ENCODE measurements at places on chromosomes 11 and 22. TPM values are rescaled to one million over a fixed set of nuclear protein-coding genes. Genes with fewer than 3 reads are reported as not detected.

Gene CHRNA10
- total RNA-seq, result 0.67 TPM

Gene MS4A6A
- total RNA-seq, result 18.4 TPM

Gene SCO2
- 0.73 TPM for total RNA-seq

Gene CHRM1
- not detected for total RNA-seq

Gene JAML
- total RNA-seq, result 5.1 TPM

Gene CNGA4
- 1.3 TPM for total RNA-seq

Gene MRGPRX3
- not detected for total RNA-seq

Gene C22orf23
- total RNA-seq, result 1.7 TPM

Gene KDM4D
- 1.0 TPM for total RNA-seq

Gene MS4A8
- 3.3 TPM for total RNA-seq

Gene ART1
- not detected for total RNA-seq

Gene GUCY1A2
- total RNA-seq, result 3.5 TPM

GRCh38 chr11:34464591-34465051 is 25.9 kb downstream of the CAT start:
- no peak for DNase-seq

DNA sequence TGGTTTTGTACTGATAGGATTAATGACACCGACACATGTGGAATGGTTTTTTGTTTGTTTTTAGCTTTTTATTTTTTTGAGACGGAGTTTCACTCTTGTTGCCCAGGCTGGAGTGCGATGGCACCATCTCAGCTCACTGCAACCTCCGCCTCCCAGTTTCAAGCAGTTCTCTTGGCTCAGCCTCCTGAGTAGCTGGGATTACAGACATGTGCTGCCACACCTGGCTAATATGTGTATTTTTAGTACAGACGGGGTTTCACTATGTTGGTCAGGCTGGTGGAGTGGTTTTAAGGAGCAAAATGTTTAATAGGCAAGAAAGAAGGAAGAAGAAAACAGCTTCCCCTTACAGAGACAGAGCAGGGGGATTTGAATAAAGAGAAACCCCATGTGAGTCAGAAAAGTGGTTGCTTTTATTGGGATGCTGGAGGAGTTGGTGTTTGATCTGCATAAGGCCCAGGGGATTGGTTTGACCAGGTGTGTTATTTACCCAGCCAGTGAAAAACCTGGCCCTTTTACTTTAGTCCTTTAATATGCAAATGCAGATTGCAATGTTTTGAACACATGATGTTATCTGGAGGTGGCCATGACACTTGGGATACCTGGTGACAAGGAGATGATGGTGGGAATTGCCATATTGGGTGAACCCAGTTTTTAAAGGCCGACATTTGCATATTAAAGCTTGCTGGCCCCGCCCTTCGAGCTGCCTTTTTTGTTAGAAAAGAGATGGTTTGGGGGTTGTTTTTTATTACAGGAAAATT is 24.3 kb downstream of the SUSD2 start:
- no peak for DNase-seq

GRCh38 chr11:24413391-24413790 is 83.5 kb upstream of the LUZP2 start:
- no peak for DNase-seq

DNA sequence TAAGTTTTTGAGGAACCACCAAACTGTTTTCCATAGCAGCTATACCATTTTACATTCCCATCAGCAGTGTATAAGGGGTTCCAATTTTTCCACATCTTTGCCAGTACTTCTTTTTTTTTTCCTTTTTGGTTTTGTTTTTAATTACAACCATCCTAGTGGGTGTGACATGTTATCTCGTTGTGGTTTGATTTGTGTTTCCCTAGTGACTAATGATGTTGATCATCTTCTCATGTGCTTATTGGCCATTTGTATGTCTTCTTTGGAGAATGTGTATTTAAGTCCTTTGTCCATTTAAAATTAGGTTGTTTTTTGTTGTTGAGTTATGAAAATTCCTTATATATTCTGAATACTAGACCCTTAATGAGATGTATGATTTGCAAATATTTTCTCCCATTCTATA is 59.3 kb downstream of the STIM1 start:
- DNase-seq, result no peak

- DNase-seq, result no peak
Observed at GRCh38 chr11:123187248-123187647, 7.8 kb downstream of the CLMP start.

GRCh38 chr11:1411301-1411700 is 21.6 kb downstream of the BRSK2 start:
- no peak for DNase-seq

- no peak for DNase-seq
Observed at GRCh38 chr11:58965246-58965985, 26.1 kb downstream of the GLYATL1 start.

DNA sequence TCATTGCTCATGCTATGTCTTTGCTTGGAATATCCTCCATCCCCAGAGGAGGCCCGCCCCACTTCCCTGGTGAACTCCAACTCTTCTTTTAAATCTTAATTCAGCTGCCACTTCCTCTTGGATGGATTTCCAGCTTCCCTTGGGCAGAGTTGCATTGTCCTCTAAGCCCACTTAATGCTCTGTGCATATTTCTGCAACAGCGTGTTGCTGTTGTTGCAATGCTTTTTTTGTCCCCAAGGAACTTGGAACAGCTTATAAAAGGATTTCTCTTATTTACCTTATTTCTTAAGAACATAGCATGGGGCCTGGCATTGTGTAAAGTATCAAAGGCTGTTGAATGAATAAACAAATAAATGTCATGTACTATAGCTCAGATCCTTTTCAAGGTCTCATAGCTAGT is 507.4 kb downstream of the METTL15 start:
- DNase-seq, result no peak

- no peak for DNase-seq
Observed at GRCh38 chr11:26867286-26867685, 126.6 kb upstream of the FIBIN start.

GRCh38 chr11:120307476-120307875 is 17.6 kb upstream of the TLCD5 start:
- no peak for DNase-seq

DNA sequence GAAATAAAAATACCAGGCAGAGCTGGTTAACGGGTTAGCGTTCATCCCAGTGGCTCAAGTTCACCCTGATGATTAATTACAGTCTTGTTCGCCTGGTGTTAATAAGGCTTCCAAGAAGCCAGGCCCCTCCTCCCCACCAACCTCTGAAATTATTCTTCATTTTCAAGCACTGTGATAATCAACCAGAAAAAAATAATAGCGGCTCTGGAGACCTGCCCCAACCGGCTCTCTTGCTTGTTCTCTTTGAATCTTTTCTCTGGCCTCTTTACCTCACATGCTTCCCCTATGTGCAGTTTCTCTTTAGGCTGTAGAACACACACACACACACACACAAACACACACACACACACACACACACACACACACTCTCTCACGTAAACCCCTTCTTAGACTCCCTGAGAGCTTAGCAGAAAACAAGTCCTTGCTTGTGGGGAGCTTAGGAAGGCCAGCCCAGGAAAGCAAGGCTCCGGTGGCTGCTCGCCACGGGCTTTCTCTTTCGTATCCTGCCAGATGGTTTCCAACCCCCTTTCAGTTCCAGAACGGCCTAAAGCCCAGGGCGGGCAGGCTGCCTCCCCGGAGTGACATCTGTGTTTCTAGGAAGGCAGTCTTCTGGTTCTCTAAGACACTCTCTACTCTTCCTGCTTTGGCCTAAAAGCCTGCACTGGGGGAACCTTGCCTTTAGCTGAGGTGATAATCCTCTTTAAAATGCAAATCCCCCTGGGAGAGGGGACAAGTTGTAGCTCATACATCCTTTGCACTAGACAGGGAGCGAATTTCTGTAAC is 106.4 kb upstream of the SESN3 start:
- DNase-seq, result peak; percentile 76

DNA sequence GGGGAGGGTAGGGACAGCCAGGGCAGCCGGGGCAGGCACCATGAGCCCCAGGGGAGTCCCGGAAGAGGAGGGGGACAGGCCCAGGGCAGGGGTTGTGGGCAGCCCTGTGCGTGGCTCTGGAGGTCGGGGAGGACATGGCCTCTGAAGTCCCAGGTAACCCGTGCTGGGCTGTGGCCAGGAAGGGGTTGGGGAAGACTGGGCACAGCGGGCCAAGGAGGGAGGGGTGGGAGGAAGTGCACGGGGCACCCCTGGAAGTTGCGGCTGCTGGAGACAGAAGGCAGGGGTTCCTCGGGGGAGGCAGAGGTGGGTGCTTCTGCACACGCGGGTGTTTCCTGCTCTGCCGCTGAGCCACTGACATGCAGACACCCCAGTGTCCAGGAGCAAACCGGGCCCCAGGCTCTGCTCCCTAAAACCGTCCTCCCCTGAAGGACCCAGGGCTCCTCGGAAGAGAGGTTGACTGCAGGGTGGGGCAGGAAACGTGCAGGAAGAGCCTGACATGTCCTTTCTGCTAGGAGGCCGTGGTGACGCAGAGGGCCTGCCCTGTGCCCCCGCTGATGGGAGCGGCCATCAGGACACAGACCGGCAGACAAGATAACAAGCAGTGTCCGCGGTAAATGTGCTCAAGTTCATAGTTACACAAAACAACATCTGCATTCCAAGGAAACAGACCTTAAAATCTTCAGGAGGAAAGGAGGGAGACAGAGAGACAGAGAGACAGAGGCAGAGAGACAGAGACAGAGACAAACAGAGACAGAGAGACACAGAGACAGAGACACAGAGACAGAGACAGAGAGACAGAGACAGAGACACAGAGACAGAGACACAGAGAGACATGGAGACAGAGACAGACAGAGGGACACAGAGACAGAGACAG is 5.7 kb downstream of the TNNI2 start:
- DNase-seq, result no peak

DNA sequence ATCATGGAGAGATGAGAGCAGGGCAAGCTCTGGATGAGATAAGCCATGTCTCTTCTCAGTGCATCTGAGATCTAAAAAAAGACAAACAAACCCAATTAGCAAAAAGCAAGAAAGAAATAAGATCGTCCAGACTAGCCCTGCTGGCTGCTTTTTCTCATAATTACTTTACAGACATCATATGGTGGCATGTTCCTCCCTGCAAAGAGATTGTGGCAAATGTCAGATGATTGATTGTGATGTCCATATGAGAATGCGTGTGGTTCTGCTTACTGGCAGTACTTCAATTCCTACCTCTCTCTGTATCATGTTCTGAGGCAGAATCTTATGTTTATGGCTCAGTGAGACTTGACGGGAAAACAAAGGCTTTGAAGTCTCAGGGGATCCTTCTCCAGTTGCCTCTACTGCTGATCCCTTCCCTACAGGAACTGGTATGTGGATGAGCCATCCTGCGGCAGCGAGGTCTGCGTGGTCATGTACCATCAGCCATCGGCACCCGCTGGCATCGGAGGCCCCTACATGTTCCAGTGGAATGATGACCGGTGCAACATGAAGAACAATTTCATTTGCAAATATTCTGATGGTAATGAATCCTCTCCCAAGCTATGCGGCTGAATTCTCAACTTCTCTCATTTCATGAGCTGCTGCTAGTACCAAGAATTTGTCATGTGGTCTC is 8.8 kb downstream of the LAYN start:
- DNase-seq, result no peak

GRCh38 chr11:73999581-74000306 is 9.1 kb downstream of the UCP3 start:
- no peak for DNase-seq

GRCh38 chr22:49382451-49382735 is 445.3 kb downstream of the BRD1 start:
- no peak for DNase-seq

DNA sequence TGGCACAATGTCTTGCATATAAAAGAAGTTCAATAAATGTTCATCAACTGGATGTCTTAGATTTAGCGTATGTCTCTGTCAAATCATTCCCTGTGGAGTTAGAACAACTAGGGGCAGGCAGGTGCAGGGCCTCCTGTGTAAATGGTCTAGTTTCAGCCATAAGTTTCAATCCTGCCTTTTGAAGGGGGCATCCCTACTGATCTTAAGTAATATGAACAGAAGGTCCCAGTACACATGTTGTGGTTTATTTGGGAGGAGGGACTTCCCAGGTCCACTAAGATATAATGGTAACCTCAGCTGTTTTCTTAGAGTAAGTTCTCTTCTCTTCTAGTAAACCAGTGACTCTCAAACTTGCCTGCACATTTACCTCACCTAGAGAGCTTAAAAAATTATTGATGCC is 19.8 kb downstream of the TTC12 start:
- DNase-seq, result no peak

GRCh38 chr11:14288189-14288935 is 70.6 kb downstream of the RRAS2 start:
- no peak for DNase-seq

DNA sequence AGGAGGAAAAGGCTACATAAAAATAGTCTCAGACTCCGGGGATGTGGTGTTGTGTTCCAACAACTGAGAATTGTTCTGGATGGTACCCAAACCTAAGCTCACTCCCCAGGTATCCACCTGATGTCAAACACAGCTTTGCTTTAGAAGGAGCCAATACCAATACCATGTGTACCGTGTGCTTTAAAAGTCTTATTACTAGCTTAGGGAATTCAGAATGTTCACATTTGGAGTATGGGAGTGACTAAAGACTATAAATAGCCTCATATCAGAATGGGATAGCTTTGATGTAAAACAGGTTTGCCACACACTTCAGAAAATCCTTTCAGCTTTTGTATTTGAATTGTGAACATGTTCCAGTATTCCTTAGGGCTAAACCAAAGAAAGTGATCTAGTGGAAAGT is 248.7 kb upstream of the ARHGAP42 start:
- DNase-seq, result no peak

DNA sequence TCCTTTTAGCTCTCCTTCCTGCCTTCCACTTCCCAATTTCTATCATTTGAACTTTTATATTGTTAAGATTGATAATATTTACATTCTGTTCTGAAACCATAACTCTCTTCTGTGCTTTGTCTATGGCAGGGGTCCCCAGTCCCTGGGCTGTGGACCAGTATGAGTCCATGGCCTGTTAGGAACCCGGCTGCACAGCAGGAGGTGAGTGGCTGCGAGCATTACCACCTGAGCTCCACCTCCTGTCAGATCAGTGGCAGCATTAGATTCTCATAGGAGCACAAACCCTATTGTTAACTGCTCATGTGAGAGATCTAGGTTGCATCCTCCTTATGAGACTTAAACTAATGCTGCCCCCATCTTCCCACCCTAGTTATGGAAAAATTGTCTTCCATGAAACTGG is 48.4 kb upstream of the HEPHL1 start:
- no peak for DNase-seq

- DNase-seq, result no peak
Observed at GRCh38 chr22:33431300-33431699, 373.1 kb upstream of the SYN3 start.

DNA sequence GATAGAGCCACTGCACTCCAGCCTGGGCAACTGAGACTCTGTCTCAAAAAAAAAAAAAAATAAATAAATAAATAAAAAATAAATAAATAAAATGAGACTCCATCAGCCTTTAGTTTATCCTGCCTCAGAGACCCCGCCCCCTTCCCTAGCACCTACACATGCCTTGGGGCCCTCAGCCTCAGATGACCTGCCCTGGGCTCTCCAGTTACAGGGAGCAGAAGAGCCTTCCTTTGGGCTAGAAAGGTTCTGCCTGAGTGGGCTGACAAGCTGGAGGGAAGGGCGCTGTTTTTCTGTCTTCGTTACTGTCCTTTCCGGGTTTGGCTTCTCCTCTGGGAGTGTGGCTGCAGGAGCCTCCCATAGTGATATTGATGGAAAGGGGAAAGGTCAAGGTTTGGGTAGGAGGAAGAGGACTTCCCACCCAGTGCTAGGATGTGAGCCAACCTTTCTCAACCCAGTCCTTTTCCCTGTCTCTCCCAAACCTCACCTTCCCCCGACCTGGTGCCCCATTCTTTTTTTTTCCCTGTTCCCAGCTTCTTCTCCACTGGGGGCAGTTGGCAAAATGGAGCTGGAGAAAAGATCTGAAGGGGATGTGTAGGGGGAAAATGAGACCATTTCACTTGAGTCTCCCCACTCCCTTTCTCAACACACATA is 1.5 kb upstream of the SF3B2 start:
- peak; percentile 26 for DNase-seq
